ENCODE measurements at places on chromosomes 3 and 15.

DNA sequence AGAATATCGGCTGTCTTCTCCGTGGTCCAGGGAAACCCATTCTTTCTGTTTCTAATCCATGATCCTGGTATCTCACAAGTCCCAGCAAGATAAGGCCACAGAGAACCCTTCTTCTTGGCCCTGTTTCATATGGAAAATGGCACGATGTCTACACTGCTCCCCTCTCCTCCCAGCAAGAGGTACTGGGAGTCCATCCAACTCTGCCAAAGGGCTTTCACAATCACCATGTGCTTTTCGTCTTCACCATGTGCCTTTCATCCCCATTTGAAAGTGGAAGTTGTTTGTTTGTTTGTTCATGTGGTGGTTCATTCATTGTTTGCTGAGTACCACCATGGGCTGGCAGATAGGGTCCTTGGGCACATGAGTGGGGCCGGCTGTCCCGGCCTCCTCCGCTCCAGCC, 5.5 kb downstream of the ITIH3 start:
- DNase-seq, result no peak

GRCh38 chr3:44396200-44397171, 57.9 kb downstream of the TCAIM start:
- DNase-seq, result no peak

DNA sequence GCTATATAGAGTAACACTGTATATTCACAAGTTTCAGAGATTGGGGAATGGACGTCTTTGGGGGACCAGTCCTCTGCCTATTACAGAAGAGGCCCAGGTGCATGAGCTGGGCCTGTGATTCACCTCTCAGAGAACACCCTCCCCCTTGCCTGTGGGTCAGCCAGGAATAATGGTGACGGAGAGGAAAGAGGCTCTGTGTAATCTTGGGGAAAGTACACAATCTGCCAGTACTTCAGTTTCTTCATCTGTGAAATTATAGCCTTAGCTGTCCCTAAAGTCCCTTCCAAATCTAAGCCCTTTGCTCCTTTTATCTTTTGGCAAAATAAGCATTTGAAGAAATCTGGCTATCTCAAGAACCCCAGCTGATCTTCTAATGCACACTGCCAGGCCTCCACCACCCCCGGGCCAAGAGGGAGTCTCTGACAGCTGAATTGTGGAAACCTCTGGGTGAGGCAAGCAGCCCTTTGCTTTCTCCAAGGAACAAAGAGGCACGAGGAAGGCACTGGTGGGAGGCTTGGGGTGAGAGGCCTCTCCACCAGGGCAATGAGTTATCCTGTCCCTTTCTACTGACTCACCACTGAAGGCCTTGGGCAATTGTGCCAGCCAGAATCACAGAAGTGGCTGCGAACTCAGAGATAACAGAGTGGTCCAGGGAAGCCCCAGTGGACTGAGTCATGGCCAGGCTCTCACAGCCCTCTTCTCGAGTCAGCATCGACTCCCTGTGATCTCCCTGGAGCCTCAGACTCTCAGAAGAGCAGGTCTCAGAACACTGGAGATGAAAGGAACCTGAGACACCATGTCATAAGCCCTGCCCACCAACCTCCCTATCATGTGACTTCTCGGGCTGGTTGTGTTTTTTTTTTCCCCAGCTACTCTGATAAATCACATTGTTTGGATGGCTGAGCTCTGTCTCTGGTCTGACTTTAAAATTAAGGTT, 31.8 kb downstream of the CCNL1 start:
- peak; percentile 87 for DNase-seq

- no peak for DNase-seq
These were observed 263.6 kb upstream of the HES1 start for GRCh38 chr3:193872265-193872753.

- peak; percentile 22 for DNase-seq
These were observed 315.1 kb upstream of the CBLB start for GRCh38 chr3:106183762-106184391.

GRCh38 chr3:125219261-125219701, 6.7 kb upstream of the SLC12A8 start:
- no peak for DNase-seq

- DNase-seq, result no peak
These were observed 325.1 kb upstream of the THBS1 start for GRCh38 chr15:39255760-39256159.

GRCh38 chr3:101077361-101078011, 84.3 kb upstream of the ABI3BP start:
- DNase-seq, result no peak

GRCh38 chr3:138455801-138456716, 21.6 kb downstream of the ESYT3 start:
- DNase-seq, result no peak

DNA sequence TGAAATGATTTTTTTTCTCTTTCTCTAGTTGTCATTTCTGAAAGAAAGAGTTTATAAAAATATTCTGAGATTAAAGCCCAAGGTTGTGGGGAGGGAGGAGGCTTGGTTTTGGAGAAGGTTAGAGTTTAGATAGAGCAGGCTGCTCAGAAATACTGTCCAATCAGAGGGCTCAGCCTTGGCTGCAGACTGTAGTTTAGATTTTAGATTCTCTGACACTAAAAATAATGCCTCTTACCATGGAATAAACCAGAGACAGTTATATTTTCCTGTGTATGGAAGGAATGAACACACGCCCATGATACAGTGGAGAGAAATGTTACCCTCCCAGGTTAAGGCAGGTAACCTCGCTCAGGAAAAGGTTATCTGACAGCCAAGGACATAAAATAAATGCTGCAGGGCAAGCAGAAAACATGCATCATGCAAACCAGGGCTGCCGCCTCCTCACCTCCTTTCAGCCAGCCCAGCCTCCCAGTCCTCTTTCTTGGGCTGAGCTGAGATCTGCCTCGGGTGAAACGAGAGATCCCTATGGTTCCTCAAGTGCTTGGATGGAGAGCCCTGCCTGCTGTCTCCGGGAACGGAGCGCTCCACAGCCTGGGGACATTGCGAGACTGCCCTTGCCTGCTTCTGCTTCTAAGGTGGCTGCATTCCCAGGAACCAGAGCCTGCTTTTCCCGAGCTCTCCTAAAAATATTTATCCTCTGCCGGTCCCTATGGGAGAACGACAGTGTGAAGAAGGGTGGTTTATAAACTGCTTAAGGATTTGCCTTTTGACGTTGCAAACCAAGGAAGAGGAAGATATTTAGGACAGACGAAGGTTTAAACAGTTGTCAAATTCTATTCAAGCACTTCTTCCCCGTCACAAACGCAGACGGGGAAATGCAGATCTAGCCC, 848 bp downstream of the NCEH1 start:
- DNase-seq, result no peak

All from CD4-positive, alpha-beta T cell treated with Interleukin-4 for 4 hours (primary cell).